ENCODE measurements at places on chromosomes 7 and 10.

DNA sequence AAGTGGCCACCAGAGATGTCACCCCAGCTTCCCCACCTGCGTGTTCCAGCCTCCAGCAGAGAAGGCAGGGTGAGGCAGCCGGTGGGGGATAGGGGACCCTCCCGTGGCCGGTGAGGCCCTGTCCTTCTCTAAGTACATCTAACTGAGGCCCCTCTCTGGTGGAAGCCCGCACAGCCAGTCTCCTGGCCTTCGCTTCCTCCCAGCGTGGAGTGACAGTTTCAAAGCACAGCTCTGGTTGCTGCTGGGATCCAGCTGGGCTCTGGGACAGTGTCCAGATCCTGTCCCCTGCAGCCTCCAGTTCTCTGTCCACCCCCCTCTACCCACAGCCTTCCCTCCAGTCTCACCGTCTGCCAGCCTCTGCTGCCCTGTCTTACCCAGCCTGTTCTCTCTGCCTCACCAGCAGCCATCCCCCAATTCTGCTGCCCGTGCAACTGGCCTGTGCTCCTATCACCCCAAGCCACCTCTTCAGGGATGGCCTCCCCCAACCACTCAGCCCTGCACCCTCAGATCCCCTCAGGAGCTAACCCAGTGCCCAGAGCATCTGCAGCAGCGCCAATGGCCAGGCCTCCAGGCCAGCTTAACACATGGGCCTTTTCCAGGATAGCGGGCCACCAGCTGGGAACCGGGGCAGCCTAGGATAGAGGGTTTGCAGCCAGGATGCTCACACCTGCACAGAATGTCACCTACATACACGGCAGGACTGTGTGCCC, 16.3 kb upstream of the SH2B2 start:
- no peak for DNase-seq

- no peak for DNase-seq
Measured at GRCh38 chr10:131112691-131113090, 198.8 kb downstream of the TCERG1L start.

GRCh38 chr7:94295850-94296249, 98.8 kb upstream of the COL1A2 start:
- peak; percentile 62 for DNase-seq

DNA sequence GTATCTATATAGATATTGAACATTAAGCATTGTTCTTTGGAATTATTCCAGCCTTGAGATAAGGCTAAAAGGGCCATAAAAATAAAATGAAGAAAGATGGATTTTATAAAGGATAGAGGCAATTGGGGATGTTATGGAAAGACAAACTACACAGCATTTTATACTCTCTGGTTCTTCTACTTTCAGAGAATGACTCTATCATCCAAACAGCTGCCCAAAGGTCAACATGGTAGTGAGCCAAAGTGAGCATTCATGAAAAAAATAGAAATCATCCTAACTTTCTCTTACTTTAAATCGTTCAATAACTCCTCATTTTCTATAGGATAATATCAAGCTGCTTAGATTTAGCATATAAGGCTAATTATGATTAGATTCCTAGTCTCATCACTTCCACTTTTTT, 25.2 kb downstream of the IMMP2L start:
- no peak for DNase-seq

- no peak for DNase-seq
Measured at GRCh38 chr7:43341132-43341531, 228.7 kb downstream of the HECW1 start.

DNA sequence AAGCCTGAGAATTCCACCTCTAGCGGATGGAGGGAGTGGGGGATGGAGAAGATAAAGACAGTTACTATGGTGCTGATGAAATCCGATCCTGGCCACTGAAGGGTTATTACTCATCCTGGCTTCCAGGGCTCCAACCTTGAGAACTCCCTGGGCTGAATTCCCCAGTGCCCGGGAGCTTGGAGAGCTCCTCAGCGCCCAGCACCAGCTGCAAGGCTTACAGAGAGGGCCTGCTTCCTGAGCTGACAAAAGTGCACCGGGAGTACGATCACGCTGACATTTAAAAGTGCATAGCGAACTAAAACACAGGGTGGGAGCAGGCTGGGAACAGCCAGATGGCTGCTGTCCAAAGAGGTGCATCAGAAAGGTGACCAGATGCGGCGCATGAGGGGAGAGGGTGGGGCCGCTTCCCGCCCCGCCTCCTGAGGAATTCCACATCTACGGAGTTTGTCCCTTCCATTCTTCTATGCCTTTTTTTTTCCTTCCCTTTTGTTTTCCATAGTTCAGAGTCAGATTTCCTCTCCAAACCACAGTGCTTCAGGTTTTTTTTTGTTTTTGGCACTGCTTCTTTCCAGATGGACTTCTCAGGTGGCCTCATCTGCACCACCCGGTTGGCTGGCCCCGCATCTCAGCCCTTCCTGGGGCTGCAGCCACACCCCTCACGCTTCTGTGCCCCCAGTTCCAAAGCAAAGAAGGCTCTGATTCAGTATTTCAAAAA, 62.4 kb upstream of the MKRN1 start:
- DNase-seq = peak; percentile 67

- no peak for DNase-seq
Measured at GRCh38 chr7:51040787-51041186, 258.1 kb upstream of the GRB10 start.

GRCh38 chr10:36496758-36497157, 628.6 kb upstream of the ANKRD30A start:
- no peak for DNase-seq

GRCh38 chr10:12469345-12469744, 120.0 kb downstream of the CAMK1D start:
- DNase-seq = no peak

- no peak for DNase-seq
Measured at GRCh38 chr7:156059369-156059768, 247.1 kb upstream of the SHH start.

DNA sequence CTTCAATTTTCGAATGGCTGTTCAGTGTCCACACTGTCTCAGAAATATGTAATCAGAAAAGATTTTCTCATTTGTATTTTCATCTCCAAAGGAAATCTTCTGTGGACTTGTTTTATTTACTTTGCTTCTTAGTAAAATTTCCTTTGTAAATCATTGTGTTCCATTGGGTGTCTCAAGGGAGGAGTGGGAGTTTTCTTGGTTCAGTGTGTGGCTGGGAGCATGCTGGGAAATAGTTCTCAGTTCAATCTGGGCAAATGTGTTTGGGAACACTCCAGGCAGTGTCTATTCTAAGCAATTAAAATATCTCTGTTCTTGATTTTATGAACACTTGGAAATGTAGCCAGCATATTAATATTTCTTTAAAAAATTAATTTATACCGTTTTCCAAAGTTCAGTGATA, 1019.8 kb downstream of the CNTNAP2 start:
- no peak for DNase-seq

GRCh38 chr7:70188901-70189650, 590.8 kb downstream of the AUTS2 start:
- no peak for DNase-seq

- DNase-seq = no peak
Measured at GRCh38 chr7:35619863-35620262, 75.1 kb downstream of the HERPUD2 start.

GRCh38 chr7:101586906-101587677, 42.0 kb downstream of the MYL10 start:
- no peak for DNase-seq

- no peak for DNase-seq
Measured at GRCh38 chr10:32241946-32242345, 105.0 kb downstream of the EPC1 start.

DNA sequence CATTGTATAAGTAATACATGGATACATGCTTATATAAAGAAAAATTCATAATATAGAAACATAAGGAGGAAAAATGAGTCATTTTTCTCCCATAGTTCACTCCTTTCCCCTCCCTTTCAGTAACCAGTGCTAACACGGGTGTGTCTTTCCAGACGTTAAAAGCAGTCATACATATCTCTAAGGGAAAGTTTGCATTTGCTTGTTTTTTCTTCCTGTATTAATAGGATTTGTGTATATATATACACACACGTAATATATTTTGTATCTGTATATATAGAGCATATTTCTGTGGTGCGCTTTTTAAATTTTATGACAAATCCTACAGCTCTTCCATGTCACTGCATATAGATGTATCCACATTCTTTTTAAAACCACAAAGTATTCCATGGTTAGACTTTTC, 78.8 kb downstream of the RALA start:
- no peak for DNase-seq

DNA sequence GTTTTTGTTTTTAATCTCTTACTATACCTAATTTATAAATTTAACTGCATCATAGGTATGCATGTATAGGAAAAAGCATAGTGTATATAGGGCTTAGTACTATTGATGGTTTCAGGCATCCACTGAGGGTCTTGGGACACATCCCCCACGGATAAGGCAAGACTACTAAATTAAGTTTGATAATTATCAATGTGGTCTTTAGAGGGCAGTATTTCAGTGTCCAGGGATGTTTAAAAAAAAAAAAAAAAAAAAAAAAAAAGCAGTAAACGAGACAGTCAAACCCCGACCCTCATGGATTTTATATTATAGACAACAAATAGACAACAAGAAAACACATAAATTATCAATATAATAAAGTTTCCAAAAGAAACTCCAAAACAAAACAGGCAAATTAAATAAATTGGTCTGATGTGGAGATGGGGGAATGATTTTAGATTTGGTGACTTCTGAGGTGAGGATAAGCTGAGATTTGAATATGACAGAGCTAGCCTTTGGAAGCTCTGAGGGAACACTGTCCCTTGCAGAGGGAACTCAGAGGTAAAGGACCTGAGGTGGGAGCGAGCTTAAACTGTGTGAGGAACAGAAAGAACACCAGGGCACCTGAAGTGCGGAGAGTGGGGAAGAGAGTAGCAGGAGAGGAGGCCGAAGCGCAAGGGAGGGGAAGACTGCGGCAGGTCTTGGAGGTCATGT, 14.8 kb downstream of the ACSM6 start:
- DNase-seq = no peak

DNA sequence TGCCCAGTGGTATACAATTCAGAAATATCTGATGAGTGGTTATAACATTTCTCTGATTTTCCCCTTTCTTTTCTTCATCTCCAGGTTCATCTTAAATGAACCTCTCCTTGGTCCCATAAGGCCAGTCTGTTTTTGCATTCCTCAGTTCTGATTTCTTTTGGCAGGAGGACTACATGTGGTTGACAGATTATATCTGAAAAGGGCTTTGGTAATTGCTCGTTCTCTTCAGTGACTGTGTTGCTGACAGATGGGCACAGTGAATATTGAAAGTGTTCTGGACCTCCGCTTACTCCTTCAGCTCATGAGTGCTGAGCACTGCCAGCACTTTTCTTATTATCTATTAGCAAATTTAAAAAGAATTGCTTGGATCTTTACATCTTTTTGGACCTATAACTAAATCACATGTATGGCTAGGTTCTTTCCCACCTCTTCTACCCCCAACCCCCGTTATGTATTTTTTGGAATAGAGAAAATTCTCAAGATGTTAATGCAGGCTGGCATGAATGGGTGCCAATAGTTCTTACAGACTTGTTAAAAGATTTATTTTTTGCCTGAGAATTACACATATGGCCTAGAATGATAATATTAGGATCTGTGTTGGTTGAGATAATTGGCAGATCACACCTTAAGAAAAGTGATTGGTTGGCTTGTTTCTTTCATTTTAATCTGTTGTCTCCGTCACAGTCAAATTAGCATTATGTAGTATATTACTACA, 323.0 kb downstream of the EXOC4 start:
- DNase-seq = no peak

GRCh38 chr10:34045571-34046190, 711.2 kb upstream of the NRP1 start:
- DNase-seq = no peak

GRCh38 chr7:136617176-136617575, 251.3 kb upstream of the CHRM2 start:
- DNase-seq = no peak

- DNase-seq = no peak
Measured at GRCh38 chr10:11263767-11264166, 246.1 kb downstream of the CELF2 start.

- no peak for DNase-seq
Measured at GRCh38 chr10:11409357-11409756, 202.1 kb downstream of the USP6NL start.

- no peak for DNase-seq
Measured at GRCh38 chr10:26737730-26738129, 40.2 kb downstream of the PDSS1 start.

DNA sequence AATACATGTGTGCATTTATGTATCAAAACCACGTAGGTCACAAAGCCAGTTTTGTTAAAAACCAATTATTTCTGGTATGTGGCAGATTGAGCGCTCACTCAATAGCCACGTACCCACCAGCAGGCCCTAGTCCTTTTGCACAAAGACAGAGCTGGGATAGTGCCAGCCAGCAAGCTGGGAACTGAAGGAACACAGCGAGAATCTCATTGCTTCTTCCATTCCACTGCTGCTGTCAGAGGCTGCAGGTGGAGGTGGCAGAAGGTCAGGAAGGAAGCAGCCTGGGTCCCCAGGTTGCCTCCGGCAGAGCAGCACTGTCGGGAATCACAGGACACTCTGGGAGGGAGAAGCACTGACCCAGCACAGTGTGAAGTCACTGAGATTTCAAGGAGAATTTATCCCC, 385.5 kb upstream of the PFKP start:
- no peak for DNase-seq

DNA sequence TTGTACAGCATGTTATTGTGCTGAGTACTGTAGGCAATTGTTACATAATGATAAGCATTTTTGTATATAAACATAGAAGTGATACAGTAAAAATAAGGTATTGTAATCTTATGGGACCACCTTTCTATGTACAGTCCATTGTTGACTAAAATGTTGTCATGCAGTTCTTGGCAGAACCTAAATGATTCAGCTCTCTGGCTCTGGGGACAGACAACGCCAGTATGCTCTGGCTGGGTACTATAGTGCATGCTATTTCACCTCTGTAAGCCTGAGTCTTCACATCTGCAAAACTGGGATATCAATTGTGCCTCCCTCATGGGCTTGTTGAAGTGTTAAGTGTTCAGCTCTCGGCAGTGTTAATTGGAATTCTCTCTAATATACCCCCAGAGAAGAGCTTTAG, 674.3 kb downstream of the INHBA start:
- DNase-seq = no peak

DNA sequence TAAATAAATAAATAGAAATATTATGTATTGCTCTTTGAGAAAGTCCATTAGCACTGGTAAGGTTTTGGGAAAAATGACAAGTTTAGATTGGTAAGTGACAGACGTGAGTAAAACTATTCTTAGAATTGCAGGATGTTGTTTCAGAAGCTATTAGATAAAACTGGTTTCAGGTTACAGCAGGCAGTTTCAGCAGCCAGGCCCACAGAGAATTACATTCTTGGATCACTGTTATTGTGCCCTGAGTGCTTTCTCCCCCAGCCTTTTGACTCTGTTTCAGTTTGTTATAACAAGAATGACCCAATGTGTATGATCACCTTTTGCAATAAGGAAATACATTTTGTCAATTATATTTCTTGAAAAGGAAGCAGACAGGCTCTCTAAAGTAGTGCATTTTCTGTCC, 86.5 kb downstream of the DKK1 start:
- DNase-seq = no peak

GRCh38 chr10:30476511-30477155, 42.6 kb downstream of the MAP3K8 start:
- no peak for DNase-seq

- DNase-seq = no peak
Measured at GRCh38 chr7:5532536-5533335, 109.1 kb upstream of the TNRC18 start.
